ENCODE measurements at places on chromosomes 12 and 14.

DNA sequence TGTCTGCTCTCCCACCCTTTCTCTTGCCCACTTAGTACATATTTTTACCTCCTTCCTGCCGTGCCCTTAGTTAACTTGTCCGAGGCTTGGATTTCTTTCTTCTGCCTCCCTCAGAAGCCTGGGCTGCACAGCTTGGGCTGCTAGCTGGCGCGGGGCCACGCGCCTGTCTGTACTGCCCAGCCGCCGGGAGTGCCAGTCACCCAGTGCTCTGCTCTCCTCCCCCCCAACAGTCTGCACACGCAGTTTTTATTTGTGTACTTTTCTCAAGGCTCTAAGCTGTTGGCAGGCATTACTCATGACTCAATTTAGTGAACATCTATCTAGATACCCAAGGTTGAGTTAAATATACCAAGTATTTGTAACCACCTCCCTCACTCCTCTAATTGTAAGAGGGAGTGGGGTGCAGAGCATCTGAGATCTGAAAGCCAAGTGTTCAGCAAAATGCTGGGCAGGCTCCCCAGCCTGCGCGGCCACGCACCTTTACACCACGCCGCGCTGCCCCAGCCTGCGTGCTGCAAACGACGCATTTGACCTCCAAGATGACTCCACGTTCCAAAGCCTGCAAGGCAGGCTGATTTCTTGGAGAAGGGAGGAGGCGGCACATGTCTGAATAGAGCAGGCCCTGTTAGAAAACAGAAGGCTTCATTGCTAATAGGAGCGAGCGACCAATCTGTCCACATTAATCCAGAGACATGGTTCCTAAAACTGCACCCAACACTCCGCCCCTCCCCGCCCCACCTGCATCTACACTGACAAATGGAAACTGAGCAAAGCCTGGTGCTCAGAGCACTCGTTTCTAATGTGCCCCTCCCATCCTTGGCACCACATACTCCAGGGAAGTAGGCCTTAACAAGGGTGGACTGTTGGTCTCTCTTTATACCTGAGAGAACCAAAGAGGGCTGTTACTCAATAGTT lies 18.2 kb upstream of the CACNA2D4 start:
- DNase-seq: no peak

DNA sequence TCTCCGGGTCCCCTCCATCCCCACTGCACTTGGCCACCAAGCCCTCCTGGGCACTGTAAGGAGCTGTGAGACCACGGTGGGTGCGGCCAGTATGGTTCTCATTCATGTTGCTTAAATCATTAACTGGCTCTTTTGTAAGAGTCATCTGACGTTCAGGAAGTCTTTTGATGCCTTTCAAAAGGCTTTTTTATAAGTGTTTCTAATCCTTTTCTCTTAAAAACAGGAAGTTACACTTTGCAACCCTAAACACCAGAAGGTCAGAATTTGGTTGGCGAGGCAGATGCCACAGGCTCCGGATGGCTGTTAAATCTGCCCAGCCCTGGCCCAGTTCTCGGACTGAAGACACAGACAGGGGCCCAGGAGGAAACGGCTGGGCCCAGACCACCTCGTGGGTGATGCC lies 26.1 kb upstream of the DIO3 start:
- no peak for DNase-seq

- DNase-seq: no peak
Measured at GRCh38 chr12:103956509-103957027, 9.1 kb upstream of the TDG start.

DNA sequence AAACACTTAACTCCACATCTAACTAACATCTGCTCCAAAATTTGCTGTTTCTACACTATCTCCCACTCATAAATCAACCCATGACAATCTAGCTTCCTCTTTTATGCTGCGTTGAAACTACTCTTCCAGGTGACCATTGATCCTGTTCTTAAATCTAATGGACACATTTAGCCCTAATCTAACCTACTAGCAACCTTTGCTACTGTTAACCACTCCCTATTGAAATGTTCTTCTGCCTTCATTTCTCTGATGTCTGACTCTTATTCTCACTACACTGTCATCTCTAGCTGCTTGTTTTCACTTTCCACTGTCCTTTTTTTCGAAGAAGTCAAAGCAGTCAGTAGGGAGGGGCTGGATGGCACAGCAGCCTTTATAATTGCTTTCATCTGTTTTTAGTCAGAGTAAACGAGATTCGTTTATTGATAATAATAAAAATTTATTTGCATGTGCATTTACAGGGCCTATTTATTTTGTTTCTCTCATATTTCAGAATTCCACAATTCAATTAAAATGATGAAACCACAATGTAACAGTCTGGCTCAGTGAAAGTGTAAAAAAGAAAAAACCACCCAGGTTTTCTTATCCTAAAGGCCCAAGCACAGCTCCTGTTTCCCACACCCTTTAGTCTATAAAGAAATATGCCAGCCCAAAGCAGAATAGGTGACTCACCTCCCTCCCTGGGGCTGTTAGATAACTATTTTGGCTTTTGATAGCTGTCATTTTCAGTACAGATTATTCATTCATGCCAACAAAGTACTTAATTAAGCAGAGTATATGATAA lies 44.9 kb downstream of the ATP2B1 start:
- DNase-seq: no peak

DNA sequence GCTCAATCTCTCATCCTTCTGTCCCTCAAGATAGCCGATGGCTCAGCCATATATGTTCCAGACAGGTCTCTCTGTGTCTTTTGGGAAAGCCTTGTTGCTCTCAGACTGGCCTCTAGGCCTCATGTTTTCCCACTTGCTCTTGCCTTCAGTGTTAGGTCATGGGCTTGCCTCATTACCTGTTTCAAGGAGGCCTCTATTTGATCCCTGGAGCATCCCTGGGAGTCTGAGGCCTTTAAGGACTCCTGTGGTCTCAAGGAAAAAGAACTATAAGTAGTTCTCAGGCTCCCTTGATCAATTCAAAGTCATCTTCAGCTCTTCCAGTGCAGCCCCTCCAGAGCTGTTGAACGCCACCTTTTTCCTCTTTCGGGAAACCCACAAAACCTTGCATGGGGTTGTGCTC lies 47.9 kb downstream of the NTF3 start:
- no peak for DNase-seq

DNA sequence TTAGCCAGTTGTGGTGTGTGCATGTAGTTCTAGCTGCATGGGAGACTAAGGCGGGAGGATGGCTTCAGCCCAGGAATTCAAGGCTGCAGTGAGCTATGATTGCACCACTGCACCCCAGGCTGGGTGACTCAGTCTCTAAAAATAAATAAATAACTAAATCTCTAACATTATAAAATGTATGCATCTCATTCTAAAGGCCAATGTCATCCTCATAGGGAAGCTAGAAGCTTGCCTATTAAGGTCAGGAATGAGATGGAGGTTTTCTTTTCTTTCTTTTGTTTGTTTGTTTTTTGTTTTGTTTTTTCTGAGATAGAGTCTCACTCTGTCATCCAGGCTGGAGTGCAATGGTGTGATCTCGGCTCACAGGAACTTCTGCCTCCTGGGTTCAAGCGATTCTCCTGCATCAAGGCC lies 48.8 kb upstream of the PAPLN start:
- DNase-seq: no peak

- DNase-seq: no peak
Measured at GRCh38 chr14:87203346-87203745, 789.6 kb downstream of the GALC start.

DNA sequence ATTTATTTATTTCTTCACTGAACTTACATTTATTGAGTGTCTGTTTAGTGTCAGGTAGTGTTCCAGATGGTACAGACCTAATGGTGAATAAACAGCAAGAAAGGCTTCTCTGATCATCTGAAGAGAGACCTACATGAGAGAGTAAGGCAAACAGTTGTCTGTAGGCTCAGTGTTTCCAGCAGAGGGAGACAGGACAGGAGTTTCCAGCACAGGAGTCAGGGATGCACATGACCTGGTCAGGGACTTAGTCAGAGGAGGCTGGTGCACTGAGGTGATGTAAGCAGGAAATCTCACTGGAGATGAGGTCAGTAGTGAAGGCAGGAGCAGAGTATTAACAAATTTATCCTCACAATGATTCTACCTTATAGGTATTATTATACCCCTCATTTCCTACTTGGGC lies 233.2 kb downstream of the MDGA2 start:
- DNase-seq: no peak

DNA sequence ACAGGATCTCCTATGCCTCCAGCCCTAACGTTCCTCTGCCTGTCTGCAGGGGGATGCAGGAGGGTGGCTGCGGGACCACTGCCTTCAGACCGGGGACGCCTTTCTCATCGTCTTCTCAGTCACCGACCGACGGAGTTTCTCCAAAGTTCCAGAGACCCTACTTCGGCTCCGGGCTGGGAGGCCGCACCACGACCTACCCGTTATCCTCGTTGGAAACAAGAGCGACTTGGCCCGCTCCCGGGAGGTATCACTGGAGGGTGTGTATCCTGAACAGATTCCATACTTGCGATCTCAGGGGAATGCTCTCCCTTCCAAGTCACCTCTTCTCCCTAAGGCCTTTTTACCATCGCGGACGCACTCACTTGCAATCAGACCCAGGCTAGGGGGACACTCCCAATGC lies 3.0 kb downstream of the REM2 start:
- no peak for DNase-seq

DNA sequence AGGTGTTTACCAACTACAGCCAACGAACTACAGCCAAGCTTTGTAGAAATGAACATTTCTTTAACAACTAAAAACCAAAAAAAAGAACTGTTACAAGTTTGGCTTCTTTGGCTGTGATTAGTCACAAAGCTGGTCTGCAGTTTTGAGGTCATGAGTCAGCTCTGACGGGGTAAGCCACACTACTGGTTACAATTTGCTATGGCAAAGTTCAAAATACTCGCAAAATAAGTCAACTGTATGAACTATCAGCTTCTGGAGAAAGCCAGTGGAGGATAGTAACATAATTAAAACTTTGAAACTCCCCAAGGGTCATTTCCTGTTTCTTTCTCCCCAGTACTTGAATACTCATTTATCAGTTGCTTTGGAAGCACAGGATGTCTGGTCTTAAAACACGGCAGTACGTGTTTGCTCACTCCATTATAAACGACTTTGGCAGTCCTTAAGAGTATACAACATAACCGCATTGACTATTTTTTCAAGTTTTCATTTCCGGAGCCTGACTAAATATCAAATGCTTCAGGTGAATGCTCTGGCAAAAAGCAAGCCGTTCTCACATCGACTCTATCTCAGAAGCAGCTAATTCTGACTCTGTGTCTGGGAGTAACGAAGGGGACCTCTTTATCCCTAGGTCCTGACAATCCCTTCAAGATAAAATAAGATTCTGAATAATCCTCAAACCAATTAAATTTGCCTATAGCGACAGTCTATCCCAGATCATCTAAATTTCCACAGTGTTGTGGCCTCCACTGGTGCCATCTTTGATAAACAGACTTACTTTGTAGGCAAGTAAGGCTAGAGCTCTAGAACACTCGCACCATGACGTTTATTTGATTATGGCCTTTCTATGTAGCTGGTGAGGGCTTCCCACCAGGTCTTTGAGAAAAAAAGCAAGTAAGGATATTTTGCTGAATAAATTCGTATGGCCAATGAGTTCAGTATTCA lies 10.6 kb downstream of the PHLDA1 start:
- no peak for DNase-seq

DNA sequence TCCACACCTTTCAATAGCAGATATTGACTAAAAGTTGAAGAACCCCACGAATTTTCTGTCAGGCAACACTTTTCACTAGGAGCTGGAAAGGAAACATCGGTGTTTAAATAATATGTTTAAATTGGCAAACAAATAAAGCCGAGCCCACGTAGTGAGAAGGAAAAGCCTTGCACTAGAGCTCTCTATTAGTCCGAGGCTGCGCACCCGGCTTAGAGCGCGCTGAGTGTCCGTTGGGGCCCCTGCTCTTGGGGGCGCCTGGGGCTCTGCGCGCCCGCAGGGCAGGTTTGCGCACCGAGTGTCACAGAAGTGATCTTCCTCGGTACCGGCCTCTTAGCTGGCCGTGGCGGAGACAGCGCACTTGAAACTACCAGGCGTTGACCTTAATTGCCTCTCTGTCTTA lies 6.4 kb downstream of the TTC6 start:
- no peak for DNase-seq

DNA sequence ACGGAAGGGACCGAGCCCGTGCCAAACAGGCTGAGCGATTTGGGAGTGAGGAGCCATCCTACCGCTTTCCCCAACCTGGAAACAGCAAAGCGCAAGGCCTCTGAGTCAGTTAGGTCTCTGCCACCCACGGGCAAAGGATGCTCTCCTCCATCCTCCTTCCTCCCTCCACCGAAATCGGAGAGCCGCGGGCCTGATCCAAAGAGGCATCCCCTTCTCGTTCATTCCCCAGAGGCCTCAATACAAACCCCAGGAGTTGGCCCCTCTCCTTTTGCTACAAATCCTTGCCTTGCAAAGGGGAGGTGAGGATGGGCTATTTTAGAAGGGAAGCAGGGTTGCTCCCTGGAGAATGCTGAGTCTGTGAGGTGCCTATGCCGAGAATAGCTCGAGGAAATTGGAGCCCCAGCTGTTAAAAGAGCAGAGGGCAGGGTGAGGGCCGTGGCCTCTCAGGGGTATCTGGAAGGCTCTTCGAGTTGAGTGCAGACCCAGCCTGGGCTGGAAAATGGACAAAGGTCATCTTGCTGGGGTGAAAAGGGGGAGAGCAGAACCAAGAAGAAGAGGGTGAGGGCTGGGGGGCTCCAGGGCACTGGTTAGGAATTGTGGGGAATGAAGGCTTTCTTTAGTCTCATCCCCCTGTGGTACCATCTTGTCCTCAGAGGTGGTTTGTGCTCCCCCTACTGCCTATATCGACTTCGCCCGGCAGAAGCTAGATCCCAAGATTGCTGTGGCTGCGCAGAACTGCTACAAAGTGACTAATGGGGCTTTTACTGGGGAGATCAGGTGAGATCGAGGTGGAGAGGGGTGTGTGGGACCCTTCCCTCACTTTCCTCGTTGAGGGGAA lies 1.1 kb downstream of the TPI1 start:
- DNase-seq: no peak

GRCh38 chr12:101909646-101910045 lies 32.3 kb downstream of the DRAM1 start:
- no peak for DNase-seq

GRCh38 chr12:125683748-125684381 lies 618.6 kb downstream of the AACS start:
- DNase-seq: no peak

DNA sequence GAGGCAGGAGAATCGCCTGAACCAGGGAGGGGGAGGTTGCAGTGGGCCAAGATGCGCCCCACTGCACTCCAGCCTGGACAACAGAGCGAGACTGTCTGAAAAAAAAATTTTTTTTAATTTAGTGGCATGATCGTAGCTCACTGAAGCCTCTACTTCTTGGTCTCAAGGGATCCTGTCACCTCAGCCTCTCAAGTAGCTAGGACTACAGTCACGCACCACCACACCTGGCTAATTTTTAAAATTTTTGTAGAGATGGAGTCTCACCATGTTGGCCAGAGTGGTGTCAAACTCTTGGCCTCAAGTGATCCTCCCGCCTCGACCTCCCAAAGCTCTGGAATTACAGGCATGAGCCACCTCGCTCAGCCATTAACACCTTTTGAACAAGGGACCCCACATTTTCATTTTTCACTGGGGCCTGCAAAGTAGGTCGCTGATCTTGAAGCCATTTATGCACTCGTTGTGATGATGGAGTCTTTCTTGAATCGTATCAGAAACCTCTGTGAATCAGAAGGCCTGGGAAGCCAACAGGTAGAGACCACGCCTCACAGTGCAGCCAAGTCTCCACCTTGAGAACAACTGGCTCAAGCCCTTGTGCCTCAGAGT lies 5.9 kb downstream of the HCAR1 start:
- no peak for DNase-seq

GRCh38 chr12:90366286-90366685 lies 588.7 kb downstream of the CCER1 start:
- DNase-seq: no peak
